ENCODE measurements at places on chromosomes 5 and 9.
A peak's percentile ranks its signal among the peaks of the same experiment; 100 is the strongest.

DNA sequence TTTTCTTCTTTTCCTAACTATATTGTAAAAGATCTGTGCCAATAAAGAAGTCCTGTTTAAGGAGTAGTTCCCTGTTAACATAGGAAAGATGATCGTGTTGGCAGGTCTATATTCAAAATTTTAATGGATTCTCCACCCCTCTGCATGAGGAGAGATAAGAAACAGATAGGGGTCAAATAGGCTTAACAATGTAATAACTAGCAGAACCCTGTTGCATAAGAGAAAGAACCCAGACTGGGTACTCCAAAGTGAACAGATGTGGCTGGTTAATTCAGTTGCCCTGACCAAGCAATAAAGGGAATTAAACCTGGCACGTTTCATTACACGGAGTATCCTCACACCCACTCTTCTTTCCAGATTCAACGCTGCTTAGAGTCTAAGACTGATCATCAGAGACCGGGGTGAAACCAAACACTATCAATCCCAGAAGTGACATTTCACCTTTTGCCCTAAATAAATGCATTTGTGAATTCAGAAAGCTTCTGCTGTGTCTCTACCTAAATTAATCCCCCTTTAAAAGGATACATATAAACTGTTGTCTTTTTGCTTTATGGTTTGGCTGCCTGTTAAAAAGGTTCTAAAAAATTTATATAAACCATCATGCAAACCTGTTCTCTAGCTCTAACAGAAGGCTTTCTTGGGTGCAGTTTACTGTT, 1276.9 kb upstream of the WWC1 start:
- DNase-seq, result no peak

GRCh38 chr5:95718203-95718602, 12.9 kb upstream of the RHOBTB3 start:
- DNase-seq, result no peak

GRCh38 chr5:180718810-180719453, 20.9 kb downstream of the OR2Y1 start:
- DNase-seq, result no peak

DNA sequence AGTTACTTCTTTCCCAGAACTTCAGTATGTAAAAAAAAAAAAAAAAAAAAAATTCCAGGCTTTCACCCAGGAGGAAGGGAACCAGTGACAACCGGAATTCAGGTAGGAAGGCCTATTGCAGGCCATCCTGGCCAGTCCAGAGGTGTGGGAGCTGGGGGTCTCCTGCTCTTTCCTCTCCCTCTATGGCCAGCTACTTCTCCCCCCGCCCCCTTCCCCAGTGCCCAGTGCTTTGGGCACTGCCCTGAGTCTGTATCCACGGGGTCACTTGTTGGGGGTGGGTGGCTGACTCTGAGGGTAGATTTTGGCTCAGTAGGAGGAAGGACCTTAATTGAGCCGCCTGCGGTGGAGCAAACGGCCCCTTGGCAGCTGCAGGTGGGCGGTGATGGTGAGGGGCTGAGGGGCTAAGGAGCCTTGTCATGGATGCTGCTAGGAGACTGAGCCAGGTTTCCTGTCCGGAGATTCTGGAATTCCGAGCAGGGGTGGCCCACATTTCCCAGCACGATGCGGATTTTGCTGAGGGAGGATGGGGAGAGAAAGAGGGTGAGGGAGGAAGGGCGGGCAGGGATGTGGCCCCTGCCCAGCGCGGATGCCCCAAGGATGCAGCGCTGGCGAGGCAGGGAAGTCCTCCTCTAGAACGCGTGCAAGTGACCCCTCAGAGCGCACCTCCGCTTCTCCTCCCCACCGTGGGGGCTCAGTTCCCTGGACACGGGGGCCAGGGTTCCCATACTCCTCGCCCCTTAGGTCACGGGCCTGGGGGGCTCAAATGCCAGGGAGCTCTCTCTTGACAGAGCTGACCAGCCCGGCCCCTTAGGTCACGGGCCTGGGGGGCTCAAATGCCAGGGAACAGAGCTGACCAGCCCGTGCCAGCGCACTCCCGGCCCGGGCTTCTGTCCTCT, 1.2 kb upstream of the PHF2 start:
- DNase-seq, result no peak

- DNase-seq, result no peak
Observed at GRCh38 chr5:15420201-15420600, 79.8 kb upstream of the FBXL7 start.

DNA sequence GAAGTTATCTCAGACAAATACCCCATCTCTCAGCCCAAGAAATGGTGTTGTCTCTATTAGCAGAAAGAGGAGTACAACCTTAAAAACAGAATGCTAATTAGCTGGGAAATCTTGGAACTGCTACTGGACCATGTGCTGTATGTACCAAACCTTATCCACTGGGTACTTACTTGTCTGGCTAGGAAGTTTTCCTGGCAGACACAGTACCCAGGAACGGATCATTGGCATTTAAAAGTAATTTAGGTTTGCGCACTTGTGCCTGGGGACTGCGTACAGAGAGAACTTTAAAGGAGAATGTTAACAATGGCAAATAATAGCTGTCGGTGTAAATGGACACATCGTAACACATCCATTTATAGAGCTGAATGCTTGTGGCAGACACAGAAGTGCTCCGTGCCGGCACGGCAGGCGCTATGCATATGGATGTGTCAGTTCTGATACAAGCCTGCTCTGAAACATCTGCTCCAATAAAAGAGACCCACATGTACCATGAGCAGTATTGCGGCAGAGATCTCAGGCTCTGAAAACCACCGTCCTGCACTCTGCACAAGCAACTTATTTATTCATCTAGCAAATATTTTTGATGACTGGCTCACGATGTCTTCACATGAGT, 290.6 kb upstream of the PANK3 start:
- no peak for DNase-seq

DNA sequence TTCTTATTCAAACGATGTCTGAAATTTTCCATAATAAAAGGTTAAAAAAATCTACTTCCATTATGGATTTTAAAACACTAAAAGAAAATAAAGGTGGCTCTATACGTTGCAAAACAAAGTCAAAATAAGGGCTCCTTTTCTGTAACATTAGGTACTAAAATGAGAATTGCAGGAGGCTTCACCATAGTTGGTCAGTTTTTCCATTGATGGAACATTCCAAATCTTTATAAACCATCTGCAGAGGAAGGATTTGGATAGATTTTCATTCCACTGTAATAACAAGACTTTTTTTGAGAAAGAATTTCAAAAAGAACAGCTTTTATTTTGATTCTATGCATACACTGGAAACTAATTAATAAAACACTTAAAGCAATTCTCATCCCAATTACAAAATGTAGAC, 145.6 kb downstream of the LURAP1L start:
- DNase-seq, result no peak

- no peak for DNase-seq
Observed at GRCh38 chr5:134143944-134144941, 29.8 kb downstream of the TCF7 start.

- DNase-seq, result no peak
Observed at GRCh38 chr9:68457803-68458202, 82.9 kb downstream of the TMEM252 start.

DNA sequence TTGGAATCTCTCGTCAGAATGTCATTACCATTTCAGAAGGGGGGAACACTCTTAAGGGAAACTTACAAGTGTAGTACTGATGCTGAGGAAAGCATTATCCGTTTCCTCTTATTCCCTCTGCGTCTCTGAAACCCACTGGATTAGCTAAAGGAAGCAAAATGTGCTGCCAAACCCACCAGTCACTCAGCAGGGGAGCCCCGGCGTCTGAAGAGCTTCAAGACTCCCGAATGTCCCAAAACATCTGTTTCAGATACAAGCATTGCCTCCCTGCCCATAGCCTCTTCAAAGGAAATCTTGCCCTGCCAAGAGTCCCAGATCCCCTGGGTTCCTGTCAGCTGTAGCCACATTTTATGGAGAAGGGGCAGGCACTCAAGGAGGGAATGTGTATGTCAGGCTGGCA, 1.0 kb upstream of the HCN1 start:
- DNase-seq, result no peak

- DNase-seq, result no peak
Observed at GRCh38 chr5:63981864-63982263, 19.6 kb upstream of the HTR1A start.

GRCh38 chr9:102244916-102245315, 506.5 kb upstream of the GRIN3A start:
- no peak for DNase-seq

GRCh38 chr5:88539693-88540365, 271.2 kb upstream of the TMEM161B start:
- no peak for DNase-seq

DNA sequence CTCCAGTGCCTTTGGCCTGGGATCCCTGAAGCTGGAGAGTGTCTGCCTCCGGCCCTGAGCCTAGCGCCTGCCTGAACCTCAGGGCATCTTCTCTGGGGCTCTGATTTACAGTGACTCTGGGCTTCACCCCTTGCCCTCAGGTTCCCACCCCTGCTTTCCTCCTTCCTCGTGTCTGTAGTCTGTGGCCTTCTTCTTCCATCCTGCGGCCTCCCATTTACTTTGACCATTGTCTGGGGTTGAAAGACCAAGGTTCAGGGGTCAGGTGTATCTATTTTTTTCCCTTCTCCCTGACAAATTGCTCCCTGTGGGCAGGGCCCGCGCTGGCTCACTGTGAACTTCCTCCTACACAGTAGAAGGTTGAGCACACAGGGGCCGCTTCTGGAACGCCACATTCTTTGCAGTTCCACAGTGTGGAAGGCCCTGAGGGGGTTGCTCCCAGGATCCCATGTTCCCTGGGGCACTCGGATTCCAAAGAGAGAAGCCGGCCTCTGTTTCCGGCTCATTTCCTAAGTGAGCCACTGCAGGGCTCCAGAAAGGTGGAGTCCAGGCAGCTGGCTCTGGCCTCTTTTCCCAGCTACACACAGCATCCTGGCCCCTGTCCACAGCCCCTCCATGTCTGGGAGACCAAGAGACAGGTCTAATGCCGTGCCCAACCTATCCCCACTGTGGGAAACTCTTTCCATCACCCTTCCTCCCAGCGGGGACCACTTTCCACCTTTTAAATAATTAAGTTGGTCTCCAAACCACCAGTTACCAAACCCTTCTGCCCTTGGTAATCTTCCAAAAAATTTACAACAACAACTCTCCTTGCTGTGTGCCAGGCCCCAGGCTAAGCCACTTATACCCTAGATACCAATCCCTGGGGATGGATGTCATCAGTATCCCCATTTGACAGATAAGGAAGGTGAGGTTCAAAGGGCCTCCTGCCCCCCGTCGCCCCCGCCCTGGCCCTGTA, 140.3 kb upstream of the IER5L start:
- DNase-seq, result peak; percentile 33

DNA sequence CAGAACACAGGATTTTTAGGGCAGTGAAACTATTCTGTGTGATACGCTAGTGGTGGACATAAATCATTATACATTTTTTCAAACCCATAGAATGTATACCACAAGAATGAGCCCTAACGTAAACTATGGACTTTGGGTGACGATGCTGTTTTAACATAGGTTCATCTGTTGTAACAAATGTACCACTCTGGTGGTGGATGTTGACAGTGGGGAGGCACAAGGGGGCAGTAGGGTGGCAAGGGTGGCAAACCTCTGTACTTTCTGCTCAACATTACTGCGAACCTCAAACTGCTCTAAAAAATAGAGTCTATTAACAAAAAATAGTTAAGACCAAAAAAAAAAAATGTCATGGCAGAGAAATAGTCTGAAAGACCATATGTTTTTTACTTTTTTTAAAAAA, 9.1 kb upstream of the MVB12B start:
- no peak for DNase-seq

DNA sequence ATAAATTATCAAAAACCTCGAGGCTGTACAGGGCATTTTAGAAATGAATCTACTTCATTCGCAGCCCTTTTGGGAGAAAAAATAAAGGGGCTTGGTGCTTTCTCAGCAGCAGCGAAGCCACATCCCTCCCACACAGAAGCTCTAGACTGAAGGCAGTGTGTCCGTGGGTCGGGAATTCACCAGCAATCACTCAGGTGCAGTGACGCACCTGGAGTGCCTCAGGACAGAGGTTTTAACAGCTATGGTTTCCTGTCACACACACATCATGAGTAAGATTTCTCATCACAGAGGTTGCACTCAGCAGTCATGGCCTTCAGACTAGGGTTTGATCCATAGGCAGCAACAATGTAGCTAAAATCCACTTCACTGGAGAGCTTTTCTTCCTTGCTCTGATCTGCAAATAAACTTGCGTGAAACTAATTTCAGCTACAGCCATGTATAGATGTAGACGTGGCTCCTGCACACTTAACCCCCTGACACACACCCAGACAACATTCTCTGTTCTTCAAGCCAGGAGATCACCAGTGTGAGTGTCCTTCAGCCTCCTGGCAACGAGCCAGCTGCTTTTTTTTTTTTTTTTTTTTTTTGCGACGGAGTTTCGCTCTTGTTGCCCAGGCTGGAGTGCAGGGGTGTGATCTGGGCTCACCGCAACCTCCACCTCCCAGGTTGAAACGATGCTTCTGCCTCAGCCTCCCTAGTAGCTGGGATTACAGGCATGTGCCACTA, 34.8 kb downstream of the DYNC2I2 start:
- DNase-seq, result peak; percentile 39

GRCh38 chr5:111453747-111454146, 58.6 kb downstream of the STARD4 start:
- peak; percentile 6 for DNase-seq

DNA sequence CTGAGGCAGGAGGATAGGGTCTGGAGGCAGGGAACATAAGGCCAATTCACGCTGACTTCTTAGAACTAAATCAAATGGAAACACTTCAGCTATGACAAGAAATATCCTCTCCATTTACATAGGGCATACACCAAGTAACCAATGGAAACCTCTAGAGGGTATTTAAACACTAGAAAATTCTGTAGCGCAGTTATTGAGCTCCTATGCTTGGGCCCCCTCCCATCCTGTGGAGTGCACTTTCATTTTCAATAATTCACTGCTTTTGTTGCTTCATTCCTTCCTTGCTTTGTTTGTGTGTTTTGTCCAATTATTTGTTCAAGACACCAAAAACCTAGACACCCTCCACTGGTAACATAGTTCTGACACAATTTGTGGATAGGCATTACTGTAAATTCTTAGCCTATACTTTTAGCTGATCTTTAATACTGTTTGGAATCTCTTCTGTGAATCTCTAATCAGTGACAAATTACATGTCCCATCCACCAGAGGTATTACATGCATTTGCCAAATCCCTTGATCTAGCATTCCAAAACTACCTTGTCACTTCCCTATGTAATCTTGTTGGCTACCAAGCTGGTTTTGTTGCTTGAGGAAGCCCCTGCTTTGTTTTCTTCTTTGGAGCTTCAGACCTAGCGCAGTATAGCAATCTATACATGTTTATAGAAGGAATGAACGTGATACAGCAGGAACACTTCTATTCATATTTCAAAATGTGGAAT, 61.6 kb downstream of the ST8SIA4 start:
- no peak for DNase-seq

Data from DMS79 (cell line).